ENCODE measurements at places on chromosomes 11 and 22.

GRCh38 chr11:92892802-92893684, 76.4 kb upstream of the MTNR1B start:
- H3K4me1 ChIP-seq, result no peaks in the 10 kb centered on the region
- H3K4me3 ChIP-seq, result no peak overlapping the region
- no peaks in the 10 kb centered on the region for H3K36me3 ChIP-seq
- no peak for DNase-seq
- H3K27me3 ChIP-seq, result peaks cover 3% of the 10 kb centered on the region

- no peak for DNase-seq
- H3K4me1 ChIP-seq, result peaks cover 2% of the 10 kb centered on the region
- H3K27ac ChIP-seq, result no peak overlapping the region
These were observed 9.5 kb upstream of the RFPL3 start for GRCh38 chr22:32348031-32348611.

DNA sequence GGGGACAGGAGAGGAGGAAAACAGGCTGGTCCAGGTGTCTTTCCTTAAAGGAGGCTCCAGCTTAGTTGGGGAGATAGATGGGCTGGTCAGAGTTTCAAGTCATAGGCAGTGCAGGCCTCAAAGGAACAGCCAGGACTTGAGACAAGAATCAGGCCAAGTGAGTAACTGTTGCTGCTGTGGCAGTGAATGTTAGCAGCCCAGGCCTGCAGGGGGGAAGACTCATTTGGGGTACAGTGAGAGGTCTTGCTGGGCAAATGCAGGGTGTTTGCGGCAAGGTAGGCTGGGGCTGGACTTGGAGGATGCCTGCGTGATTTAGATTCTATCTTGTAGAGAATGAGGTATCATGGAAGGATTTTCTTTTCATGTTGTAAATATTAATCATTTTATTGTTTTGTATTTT, 24.1 kb downstream of the PTPRJ start:
- H3K4me3 ChIP-seq, result peak overlapping the region; percentile 69
- peaks cover 66% of the 10 kb centered on the region for H3K4me1 ChIP-seq
- DNase-seq, result no peak
- no peaks in the 10 kb centered on the region for H3K27me3 ChIP-seq
- peak overlapping the region; percentile 89 for H3K27ac ChIP-seq

- H3K4me1 ChIP-seq, result no peaks in the 10 kb centered on the region
- no peaks in the 10 kb centered on the region for H3K27me3 ChIP-seq
- H3K27ac ChIP-seq, result no peak overlapping the region
- no peak for DNase-seq
- no peaks in the 10 kb centered on the region for H3K36me3 ChIP-seq
- no peak overlapping the region for H3K4me3 ChIP-seq
These were observed 55.1 kb downstream of the RBMXL2 start for GRCh38 chr11:7143908-7144307.
